ENCODE measurements at places on chromosomes 3 and 15. TPM values are rescaled to one million over a fixed set of nuclear protein-coding genes. Genes with fewer than 3 reads are reported as not detected.

DNA sequence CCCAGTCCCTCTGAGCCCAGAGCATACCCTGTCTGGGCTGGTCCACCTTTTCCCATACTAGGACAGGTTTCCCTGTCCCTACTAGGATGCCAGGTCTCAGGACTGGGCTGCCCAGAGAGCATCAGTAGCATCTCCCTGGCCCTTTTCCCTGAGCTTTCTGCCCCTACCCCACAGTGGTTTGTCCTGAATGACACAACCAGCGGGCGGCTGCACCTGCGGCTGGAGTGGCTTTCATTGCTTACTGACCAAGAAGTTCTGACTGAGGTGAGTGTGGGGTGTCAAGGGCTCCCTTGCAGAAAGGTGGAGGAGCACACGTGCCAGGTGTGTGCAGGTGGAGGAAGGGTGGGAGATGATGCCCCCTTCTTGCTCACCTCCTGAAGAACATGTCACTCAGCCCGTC is 33.5 kb downstream of the ESYT3 start:
- H3K27ac ChIP-seq: no peak overlapping the region
- no peak overlapping the region for H3K4me3 ChIP-seq
- no peaks in the 10 kb centered on the region for H3K27me3 ChIP-seq
- no peak for DNase-seq
- H3K4me1 ChIP-seq: peaks cover 12% of the 10 kb centered on the region
- H3K36me3 ChIP-seq: no peaks in the 10 kb centered on the region

GRCh38 chr15:84890670-84891162 is 6.3 kb downstream of the SLC28A1 start:
- no peak overlapping the region for H3K27ac ChIP-seq
- DNase-seq: no peak
- H3K4me3 ChIP-seq: no peak overlapping the region
- H3K27me3 ChIP-seq: no peaks in the 10 kb centered on the region
- H3K4me1 ChIP-seq: no peaks in the 10 kb centered on the region
- no peaks in the 10 kb centered on the region for H3K36me3 ChIP-seq

- peaks cover 9% of the 10 kb centered on the region for H3K4me1 ChIP-seq
- H3K27me3 ChIP-seq: no peaks in the 10 kb centered on the region
- peaks cover 3% of the 10 kb centered on the region for H3K36me3 ChIP-seq
- H3K4me3 ChIP-seq: no peak overlapping the region
- no peak overlapping the region for H3K27ac ChIP-seq
- DNase-seq: no peak
These were observed 64.1 kb downstream of the VPS13C start for GRCh38 chr15:61996056-61996635.

- H3K27me3 ChIP-seq: no peaks in the 10 kb centered on the region
- no peak for DNase-seq
- no peaks in the 10 kb centered on the region for H3K36me3 ChIP-seq
- H3K4me3 ChIP-seq: no peak overlapping the region
These were observed 34.9 kb downstream of the MED12L start for GRCh38 chr3:151120409-151120808.

- H3K36me3 ChIP-seq: no peaks in the 10 kb centered on the region
- no peaks in the 10 kb centered on the region for H3K4me1 ChIP-seq
- H3K4me3 ChIP-seq: no peak overlapping the region
- no peak overlapping the region for H3K27ac ChIP-seq
- DNase-seq: no peak
- no peaks in the 10 kb centered on the region for H3K27me3 ChIP-seq
These were observed 1001.1 kb upstream of the EPHA6 start for GRCh38 chr3:95813244-95813643.

GRCh38 chr3:184602372-184603150 is 41.0 kb downstream of the EPHB3 start:
- H3K4me1 ChIP-seq: no peaks in the 10 kb centered on the region
- no peak overlapping the region for H3K4me3 ChIP-seq
- no peak overlapping the region for H3K27ac ChIP-seq

- no peaks in the 10 kb centered on the region for H3K27me3 ChIP-seq
- H3K27ac ChIP-seq: peak overlapping the region; percentile 99
- H3K4me3 ChIP-seq: peak overlapping the region; percentile 91
- H3K4me1 ChIP-seq: peaks cover 14% of the 10 kb centered on the region
- DNase-seq: peak; percentile 100
These were observed 1.0 kb downstream of the HYAL2 start for GRCh38 chr3:50321336-50322114.

DNA sequence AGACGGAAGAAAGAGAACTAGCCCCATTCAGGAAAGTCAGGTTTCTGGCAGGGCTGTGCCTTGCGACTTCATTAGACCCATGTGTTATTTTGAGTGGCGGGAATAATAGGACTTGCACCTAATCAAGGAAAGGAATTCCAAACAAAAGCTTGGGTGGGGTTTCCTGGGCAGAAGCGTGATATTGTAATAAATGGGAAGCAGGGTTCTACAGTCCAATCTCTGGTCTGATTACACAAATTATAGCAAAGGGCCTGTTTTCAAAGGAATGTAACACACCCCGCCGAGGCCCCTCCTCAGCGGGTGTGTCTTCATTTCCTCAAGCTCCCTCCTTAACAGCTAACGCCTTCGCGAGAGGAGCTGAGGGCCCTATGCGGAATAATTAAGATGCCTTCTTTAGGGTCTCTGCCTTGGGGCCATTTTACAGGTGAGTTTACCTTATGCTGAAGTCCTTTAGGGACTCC is 396.0 kb upstream of the C2CD4B start:
- peaks cover 33% of the 10 kb centered on the region for H3K4me1 ChIP-seq
- no peak overlapping the region for H3K4me3 ChIP-seq
- no peak overlapping the region for H3K27ac ChIP-seq

GRCh38 chr3:107919239-107919638 is 171.6 kb downstream of the CD47 start:
- no peak for DNase-seq
- no peak overlapping the region for H3K4me3 ChIP-seq
- no peak overlapping the region for H3K27ac ChIP-seq
- H3K27me3 ChIP-seq: peaks cover 67% of the 10 kb centered on the region
- no peaks in the 10 kb centered on the region for H3K4me1 ChIP-seq
- H3K36me3 ChIP-seq: no peaks in the 10 kb centered on the region

DNA sequence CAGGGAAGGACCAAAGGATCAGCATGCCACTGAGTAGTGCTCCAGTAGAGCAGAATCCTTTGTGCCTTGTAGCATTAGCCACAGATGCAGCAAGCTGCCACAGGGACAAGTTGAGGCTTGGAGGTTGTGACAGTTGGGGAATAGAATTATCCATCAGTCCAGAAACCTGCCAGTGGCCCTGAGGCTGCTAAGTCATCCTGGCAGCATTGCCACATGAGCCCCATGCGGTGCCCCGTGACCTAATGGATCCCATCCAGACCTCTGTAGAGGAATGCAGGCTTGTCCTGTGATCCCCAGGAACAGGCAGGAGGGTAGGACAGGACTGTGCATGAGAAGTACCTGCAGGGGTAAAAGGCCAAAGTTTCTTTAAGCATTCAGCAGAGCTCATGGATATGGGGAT is 51.7 kb downstream of the BOC start:
- H3K36me3 ChIP-seq: no peaks in the 10 kb centered on the region
- no peaks in the 10 kb centered on the region for H3K27me3 ChIP-seq
- DNase-seq: no peak
- no peak overlapping the region for H3K4me3 ChIP-seq

DNA sequence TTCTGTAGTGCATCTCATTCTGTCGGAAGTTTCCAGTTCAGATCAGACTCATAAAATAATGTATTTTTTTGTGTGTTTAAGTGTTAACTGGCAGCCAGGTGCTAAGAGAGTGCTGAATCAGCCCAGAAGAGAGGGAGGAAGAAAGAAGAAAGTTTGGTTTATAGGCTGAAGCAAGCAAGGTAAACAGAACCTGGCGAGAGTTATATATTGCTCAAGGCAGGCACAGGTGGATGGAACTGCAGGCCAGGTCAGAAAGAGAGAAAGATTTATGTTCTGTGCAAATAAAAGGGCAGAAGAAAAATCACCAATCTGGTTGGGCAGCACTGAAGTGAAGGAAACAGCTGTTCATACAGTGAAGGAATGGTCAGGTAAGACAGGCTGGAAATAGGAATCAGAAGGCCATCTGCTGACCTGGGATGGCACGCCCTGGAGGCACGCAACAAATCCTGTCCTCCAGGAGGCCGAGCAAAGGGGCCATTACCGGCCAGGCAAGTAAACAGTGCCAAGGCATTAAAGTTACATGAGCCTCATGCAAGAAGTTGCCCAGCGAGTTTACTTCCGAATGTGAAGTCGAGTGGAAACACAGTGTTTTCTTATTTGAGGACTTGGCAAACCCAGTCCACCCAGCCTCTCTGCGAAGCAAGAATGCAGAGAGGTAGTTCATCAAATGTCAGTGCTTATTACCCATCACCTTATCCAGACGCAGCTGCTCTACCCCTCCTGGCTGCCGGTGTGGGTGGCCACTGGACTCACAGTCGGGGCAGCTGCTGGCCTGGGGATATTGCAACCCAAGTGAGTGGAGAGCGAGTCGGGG is 309.8 kb downstream of the VPS13C start:
- H3K27ac ChIP-seq: no peak overlapping the region
- no peak for DNase-seq
- no peaks in the 10 kb centered on the region for H3K27me3 ChIP-seq
- H3K36me3 ChIP-seq: no peaks in the 10 kb centered on the region
- no peak overlapping the region for H3K4me3 ChIP-seq

GRCh38 chr3:129656659-129657247 is 50.3 kb upstream of the PLXND1 start:
- H3K27me3 ChIP-seq: no peaks in the 10 kb centered on the region
- H3K4me3 ChIP-seq: no peak overlapping the region
- no peak overlapping the region for H3K27ac ChIP-seq
- H3K36me3 ChIP-seq: no peaks in the 10 kb centered on the region

- peaks cover 26% of the 10 kb centered on the region for H3K4me1 ChIP-seq
- no peaks in the 10 kb centered on the region for H3K27me3 ChIP-seq
- H3K36me3 ChIP-seq: no peaks in the 10 kb centered on the region
These were observed 161.7 kb downstream of the VGLL4 start for GRCh38 chr3:11482021-11482420.

- H3K27me3 ChIP-seq: no peaks in the 10 kb centered on the region
- peak; percentile 81 for DNase-seq
- H3K4me3 ChIP-seq: peak overlapping the region; percentile 95
- H3K36me3 ChIP-seq: no peaks in the 10 kb centered on the region
- peaks cover 4% of the 10 kb centered on the region for H3K4me1 ChIP-seq
- peak overlapping the region; percentile 83 for H3K27ac ChIP-seq
These were observed 435 bp downstream of the RAB27A start for GRCh38 chr15:55289011-55289745.

GRCh38 chr3:132016061-132017041 is 18.5 kb downstream of the CPNE4 start:
- H3K27ac ChIP-seq: no peak overlapping the region
- H3K4me3 ChIP-seq: no peak overlapping the region
- H3K4me1 ChIP-seq: no peaks in the 10 kb centered on the region
- H3K27me3 ChIP-seq: no peaks in the 10 kb centered on the region
- no peak for DNase-seq

GRCh38 chr3:152719264-152719663 is 115.7 kb upstream of the P2RY1 start:
- H3K4me1 ChIP-seq: no peaks in the 10 kb centered on the region
- no peaks in the 10 kb centered on the region for H3K27me3 ChIP-seq
- H3K36me3 ChIP-seq: no peaks in the 10 kb centered on the region
- DNase-seq: no peak
- H3K27ac ChIP-seq: no peak overlapping the region
- no peak overlapping the region for H3K4me3 ChIP-seq

DNA sequence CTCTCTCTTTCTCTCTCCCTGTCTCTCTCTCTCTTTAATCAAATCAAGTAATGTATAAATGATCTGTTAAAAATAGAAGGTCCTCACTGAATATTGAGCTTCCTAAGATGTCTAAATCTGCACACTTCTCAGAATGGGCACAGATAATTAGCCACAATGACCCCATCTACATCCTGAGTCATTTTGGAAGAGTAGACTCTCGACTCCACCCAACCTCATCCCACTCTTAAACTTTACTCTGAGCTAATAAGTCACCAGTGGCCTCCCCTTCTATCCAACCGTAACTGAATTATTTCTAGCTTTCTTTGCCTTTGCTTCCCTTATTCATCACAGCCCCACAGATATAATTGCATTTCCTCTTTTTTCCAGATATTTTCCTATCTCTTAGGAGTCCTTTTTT is 326.5 kb upstream of the ZNF717 start:
- H3K36me3 ChIP-seq: no peaks in the 10 kb centered on the region
- DNase-seq: no peak
- H3K4me1 ChIP-seq: no peaks in the 10 kb centered on the region
- no peak overlapping the region for H3K27ac ChIP-seq
- H3K27me3 ChIP-seq: no peaks in the 10 kb centered on the region
- H3K4me3 ChIP-seq: no peak overlapping the region

DNA sequence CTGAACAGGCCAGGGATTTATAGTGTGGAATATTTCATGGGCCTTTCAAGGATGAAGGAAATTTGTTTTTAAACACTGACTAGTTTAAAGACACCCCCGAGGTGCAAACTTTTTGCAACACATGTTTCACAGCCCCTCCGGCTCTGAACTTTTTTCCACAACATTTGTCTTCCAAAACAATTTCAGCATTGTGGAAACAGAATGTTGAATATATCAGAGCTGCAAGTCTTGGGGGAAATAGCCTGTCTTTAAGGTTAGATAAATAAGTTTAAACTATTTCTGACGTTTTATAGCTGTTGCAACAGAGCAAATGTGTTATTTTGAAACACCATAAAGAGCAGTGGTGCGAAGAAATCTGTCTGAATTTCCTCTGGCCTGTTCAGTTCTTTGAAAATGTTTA is 229.2 kb upstream of the GOLGA6L4 start:
- no peaks in the 10 kb centered on the region for H3K4me1 ChIP-seq
- no peak overlapping the region for H3K27ac ChIP-seq
- no peaks in the 10 kb centered on the region for H3K27me3 ChIP-seq
- no peak for DNase-seq
- no peak overlapping the region for H3K4me3 ChIP-seq
- no peaks in the 10 kb centered on the region for H3K36me3 ChIP-seq

The FBXO40 gene
- not detected for total RNA-seq

The APOD gene
- total RNA-seq: 1.4 TPM

The SCAANT1 gene
- total RNA-seq: not detected

The NEK10 gene
- 58.6 TPM for total RNA-seq

The UQCC5 gene
- total RNA-seq: 6.5 TPM

The MUC13 gene
- total RNA-seq: not detected
